ENCODE measurements at places on chromosomes 1 and 21.
A peak's percentile ranks its signal among the peaks of the same experiment; 100 is the strongest.

DNA sequence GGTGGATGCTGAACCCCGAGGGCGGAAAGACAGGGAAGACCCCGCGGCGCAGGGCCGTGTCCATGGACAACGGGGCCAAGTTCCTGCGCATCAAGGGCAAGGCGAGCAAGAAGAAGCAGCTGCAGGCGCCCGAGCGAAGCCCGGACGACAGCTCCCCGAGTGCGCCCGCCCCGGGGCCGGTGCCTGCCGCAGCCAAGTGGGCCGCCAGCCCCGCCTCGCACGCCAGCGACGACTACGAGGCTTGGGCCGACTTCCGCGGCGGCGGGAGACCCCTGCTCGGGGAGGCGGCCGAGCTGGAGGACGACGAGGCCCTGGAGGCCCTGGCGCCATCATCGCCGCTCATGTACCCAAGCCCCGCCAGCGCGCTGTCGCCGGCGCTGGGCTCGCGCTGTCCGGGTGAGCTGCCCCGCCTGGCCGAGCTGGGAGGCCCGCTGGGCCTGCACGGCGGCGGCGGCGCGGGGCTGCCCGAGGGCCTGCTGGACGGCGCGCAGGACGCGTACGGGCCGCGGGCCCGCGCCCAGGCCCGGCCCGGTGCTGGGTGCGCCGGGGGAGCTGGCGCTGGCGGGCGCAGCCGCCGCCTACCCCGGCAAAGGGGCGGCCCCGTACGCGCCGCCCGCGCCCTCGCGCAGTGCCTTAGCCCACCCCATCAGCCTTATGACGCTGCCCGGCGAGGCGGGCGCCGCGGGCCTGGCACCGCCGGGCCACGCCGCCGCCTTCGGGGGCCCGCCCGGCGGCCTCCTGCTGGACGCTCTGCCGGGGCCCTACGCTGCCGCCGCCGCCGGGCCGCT lies 20.7 kb downstream of the FOXO6 start:
- DNase-seq = no peak

DNA sequence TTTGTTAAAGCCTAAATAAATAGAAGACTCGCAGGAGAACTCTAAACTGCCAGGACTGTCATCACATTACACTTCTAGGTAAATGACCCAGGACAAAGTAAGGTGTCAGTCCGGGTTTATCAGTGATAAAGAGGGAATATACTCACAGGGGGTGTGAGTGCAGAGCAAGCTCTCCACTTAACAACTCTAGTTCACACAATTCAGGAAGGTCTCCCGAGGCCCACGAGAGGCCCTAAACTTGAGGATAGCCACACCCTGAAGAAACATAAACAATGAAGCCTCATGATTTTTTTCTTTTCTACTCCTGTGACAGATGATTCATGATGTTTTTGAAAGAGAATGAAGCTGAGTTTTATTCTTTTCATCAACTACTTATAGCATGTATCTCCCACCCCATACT lies 65.6 kb upstream of the EXO1 start:
- DNase-seq = no peak

DNA sequence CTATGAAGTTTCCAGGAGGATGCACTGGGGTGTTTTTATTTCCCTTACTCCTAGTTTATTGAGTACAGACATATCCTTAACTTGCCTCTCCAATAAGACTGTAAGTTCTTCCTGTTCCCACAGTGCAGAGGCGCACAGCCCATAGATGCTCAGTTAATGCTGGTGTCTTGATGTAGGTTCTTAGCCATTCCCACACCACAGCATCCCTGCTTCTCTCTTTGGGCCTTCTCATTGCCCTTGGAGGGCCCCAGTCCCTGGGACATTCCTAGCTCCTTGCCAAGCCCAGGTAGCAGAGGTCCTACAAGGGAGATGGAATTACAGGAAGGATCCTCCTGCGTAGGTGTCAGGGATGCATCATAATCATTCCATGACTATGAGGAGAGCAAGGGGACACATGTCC lies 61.6 kb upstream of the HMGB4 start:
- DNase-seq = no peak

GRCh38 chr1:215518594-215518993 lies 48.5 kb upstream of the KCTD3 start:
- no peak for DNase-seq

DNA sequence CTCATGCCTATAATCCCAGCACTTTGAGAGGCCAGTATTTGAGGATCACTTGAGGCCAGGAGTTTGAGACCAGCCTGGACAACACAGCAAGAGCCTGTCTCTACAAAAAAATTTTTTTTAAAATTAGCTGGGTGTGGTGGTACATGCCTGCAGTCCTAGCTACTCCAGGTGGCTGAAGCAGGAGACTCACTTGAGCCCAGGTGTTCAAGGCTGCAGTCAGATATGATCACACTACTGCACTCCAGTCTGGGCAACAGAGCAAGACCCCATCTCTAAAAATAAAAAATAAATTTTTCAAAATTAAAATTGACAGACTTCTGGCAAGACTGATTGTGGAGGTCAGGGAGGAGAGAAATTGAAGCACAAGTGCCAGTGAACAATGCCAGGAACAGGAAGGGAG lies 60.8 kb downstream of the ST3GAL3 start:
- DNase-seq = no peak

GRCh38 chr1:24978383-24979032 lies 48.4 kb upstream of the RUNX3 start:
- peak; percentile 69 for DNase-seq

DNA sequence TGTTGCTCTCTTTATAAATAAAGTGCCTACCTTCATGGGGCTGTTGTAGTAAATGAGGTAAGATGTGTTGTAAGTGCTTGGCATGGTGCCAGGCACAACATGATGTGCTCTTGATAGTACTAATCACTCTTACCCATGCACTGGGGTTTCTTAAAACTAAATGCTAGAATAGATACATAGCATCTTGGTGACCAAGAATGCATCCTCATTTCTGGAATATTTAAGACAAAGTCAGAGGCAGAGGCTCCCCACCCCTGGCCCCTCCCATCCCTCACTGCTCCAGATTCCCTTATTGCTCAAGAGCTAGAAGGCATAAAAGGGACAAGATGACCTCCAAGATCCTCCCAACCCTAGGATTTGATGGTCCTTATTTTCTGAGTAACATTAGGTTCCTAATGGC lies 61.3 kb downstream of the GLUL start:
- DNase-seq = peak; percentile 4

- peak; percentile 23 for DNase-seq
These were observed at the start of gene HSPB7 for GRCh38 chr1:16017461-16018303. HSPB7 (minus strand) TSS chr1:16018043; CDS start chr1:16017963, 80 bp downstream.

DNA sequence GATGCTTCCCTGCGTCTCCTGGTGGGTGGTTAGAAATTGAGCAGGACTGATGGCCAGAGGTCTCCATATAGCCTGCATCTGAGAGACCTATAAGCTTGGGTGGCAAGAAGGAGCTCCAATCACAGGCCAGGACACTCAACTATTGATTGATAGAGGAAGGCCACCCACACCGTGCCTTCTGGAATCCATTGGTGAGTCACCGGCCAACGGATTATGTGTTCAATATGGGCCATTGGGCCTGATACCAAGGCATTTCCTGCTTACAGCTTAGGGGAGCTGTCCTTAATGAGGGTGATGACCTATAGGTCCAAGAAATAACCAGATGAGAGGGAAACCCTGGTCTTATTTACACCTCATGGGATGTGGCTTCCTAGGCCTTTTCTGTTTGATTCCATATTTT lies 115.1 kb downstream of the PLPP3 start:
- no peak for DNase-seq

DNA sequence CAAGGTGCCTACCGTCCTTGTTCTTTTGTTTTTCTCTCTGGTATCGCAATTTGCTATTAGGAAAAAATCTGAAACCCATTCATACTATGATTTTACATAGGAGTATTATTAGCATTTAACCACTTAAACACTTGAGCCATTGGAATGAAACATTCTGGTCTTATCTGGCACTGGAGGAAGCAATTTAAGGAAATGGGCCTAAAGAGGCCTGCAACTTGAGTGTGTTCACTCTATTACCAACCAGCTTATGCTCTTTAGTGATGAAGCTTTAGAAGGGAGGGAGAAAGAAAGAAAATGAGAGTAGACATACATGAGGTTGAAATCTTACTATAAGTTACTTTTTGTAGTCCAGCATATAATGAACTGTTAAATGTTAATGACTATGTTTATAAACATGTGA lies 5.7 kb downstream of the GJA5 start:
- no peak for DNase-seq

GRCh38 chr1:87497380-87498203 lies 168.9 kb downstream of the LMO4 start:
- DNase-seq = no peak

DNA sequence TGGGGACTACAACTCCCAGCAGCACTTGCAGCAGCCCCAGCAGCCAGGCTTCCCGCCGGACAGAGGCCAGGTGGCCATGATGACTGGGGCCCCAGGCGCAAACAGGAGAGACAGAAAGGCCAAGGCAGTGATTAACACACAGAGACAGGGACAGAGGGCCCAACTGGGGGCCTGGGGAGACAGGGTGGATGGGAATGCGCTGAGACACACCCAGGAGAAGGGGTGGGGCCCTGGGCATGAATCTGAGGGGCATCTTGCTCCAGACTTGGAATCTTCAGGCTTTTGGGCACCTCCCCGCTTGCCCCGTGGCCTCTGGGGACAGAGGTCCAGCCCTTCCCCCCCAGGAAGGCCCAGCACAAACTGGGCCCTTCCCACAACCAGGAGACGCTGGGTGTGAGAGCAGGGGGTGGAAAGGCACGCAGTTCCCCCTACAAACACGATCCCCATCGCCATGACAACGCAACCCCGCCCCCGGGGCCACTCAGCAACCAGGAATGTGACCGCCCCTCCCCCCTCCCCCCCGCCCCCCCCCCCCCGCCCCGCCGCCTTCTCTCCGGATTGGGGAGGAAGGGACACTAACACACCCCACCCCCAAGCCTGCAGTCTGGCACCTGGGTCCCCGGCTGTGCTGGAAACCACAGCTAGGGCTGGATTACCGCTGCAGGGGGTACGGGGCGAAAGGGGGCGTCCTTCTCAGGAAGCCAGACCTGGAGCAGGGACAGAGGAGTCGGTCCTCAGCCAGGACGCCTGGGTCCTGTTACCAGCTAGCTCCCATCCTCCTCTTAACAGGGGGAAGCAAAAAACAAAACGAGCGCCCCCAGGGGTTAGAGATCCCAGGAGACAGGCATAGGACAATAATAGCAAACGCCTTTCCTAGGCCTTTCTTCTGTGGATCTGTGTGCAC lies 4.5 kb downstream of the HDGF start:
- peak; percentile 27 for DNase-seq

GRCh38 chr1:202355944-202356553 lies 7.5 kb downstream of the PPP1R12B start:
- no peak for DNase-seq

DNA sequence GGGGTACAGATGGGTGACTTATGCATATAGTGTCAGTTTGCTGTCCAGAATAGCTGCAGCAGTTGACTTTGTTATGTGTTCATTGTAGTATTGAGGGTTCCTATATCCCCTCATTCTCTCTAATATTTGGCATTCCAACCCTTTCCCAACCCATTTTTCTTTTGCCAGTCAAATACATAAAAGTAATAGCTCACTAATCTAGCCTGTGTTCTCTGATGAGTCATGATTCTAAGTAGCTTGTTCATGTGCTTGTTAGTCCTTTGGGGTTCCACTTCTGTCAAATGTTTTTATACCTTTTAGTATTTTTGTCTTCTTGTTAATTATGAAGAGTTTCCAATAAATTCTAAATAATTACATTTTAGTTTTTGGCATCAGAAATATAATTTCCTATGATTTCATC lies 99.2 kb upstream of the MROH9 start:
- no peak for DNase-seq

- DNase-seq = no peak
These were observed 27.6 kb downstream of the IL10RB start for GRCh38 chr21:33293811-33294216.

DNA sequence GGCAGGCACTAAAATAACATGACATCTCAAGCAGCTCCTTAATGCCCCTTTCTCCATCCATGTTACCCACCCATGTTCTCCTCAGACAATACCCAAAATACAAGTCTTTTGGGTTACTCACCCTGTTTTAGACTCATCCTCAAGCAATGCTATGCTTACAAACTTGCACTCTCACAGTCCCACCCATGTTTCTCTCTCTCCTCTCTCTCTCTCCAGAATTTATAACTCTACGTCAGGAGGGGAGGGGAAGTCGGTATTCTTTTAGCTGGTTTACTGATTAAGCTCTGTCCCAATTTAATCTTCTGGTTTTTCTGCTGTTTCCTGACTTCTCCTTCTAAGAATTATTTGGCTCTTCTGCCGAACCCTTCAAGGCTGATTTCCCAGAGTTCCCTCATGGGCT lies 98.0 kb upstream of the NR5A2 start:
- no peak for DNase-seq

DNA sequence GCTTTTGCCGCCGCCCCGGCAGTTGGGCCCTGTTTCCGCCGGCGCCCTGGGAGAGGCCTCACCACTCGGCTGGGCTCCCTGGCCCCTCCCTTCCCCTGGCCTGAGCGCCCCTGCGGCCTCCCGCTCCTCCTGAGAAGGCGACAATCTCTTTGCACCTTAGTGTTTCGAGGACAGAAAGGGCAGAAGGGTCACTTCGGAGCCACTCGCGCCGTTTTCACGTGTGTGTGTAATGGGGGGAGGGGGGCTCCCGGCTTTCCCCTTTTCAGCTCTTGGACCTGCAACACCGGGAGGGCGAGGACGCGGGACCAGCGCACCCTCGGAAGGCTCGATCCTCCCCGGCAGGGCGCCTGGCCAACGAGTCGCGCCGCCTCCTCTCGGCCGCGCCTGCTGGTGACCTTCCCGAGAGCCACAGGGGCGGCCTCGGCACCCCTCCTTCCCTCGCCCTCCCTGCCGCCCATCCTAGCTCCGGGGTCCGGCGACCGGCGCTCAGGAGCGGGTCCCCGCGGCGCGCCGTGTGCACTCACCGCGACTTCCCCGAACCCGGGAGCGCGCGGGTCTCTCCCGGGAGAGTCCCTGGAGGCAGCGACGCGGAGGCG lies 432 bp upstream of the SIM2 start:
- no peak for DNase-seq

GRCh38 chr1:70405780-70406416 lies 5.2 kb upstream of the CTH start:
- no peak for DNase-seq

DNA sequence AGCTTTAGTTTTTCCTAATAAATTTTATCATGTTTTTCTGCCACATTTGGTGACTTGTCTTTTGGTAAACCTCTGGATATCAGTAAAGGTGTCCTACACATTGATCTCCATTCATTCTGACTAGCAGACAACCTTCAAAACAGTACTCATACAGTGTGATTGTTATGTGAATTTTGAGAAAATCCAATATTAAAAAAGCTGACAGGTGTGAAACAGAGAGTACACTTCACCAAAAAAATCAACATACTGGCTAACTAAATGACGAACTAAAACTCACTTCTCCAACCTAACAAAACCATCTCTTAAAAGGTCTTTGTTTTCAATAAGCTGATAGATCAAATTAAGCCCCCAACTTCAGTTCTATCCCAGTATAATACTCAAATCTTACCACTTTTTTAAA lies 1.5 kb downstream of the FRRS1 start:
- no peak for DNase-seq

GRCh38 chr1:205353612-205354011 lies 3.1 kb downstream of the KLHDC8A start:
- DNase-seq = no peak

Data from MV-4-11 (cell line).